Stimulated activated CD4-positive, alpha-beta T cell treated with anti-CD3 and anti-CD28 coated beads, Interleukin-12 subunit alpha, Interleukin-12 subunit beta, amount 100 ng/mL, for 4 hours (primary cell): ENCODE measurements at places on chromosomes 13 and 19.
A peak's percentile ranks its signal among the peaks of the same experiment; 100 is the strongest.

GRCh38 chr19:16106121-16106520, 5.6 kb upstream of the RAB8A start:
- no peak for DNase-seq

- no peak for DNase-seq
Measured at GRCh38 chr19:10422046-10422461, 1.7 kb downstream of the PDE4A start.

- no peak for DNase-seq
Measured at GRCh38 chr19:19234220-19234816, 22.6 kb downstream of the NCAN start.

- no peak for DNase-seq
Measured at GRCh38 chr13:28684257-28684656, 25.3 kb downstream of the POMP start.

DNA sequence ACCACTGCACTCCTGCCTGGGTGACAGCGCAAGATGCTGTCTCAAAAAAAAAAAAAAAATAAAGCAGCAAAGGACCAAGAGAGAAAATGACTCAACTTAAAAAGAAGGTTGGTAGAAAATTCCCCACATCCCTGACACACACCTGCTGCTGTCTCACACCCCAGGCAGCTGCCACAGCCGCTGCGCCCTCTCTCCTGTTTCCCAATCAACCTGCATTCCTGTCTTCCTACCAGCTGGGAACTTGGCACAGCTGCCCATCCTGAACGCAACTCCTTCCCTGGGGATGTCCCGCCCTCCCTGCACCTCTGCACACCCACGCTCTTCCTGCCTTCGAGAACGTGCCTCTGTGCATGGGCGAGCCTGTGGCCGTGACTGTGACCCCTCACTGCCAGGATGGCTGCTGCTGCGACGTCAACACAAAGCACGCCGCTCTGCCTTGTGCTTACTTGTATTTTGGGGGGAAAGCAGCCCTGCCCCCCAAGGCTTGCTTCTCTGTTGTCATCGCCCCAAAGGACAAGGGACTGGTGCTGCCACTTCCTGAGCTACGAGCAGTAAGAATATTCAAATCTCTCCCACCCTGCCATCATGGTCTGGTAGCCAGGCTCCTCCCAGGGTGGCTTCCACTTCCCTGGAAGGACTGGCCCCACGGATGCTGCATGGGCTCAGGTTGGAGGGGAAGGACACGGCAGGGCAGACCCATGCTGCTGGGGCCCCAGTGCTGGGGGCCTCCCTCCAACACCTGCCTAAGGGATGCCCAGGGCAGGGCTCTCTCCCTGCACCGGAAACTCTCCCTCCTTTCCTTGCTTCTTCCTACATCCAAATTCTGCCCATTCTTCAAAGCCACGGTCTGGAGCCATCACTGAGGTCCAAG, 20.7 kb downstream of the SH3GL1 start:
- DNase-seq = peak; percentile 25
